T-cell (primary cell): ENCODE measurements at places on chromosomes 11 and 22. TPM values are rescaled to one million over a fixed set of nuclear protein-coding genes. Genes with fewer than 3 reads are reported as not detected.

DNA sequence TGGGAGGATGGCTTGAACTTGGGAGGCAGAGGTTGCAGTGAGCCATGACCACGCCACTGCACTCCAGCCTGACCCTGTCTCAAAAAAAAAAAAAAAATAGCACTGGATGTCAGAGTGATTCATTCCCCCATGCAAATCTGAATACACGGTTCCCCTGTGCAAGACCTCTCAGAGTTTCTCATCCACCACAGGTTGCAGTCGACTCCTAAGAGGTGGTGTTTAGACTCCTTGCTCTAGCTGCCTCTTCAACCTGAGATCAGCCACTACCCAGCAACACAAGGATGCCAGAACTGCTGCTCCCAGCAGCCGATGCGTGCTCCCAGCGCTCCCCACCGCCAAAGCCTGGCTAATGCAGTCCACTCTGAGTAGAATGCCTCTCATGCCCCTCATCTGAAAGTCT, 97.5 kb downstream of the PARVA start:
- H3K27ac ChIP-seq, result no peak overlapping the region
- no peaks in the 10 kb centered on the region for H3K4me1 ChIP-seq
- no peak for DNase-seq
- no peak overlapping the region for H3K4me3 ChIP-seq

The KMT2A gene
- 130 TPM for total RNA-seq

DNA sequence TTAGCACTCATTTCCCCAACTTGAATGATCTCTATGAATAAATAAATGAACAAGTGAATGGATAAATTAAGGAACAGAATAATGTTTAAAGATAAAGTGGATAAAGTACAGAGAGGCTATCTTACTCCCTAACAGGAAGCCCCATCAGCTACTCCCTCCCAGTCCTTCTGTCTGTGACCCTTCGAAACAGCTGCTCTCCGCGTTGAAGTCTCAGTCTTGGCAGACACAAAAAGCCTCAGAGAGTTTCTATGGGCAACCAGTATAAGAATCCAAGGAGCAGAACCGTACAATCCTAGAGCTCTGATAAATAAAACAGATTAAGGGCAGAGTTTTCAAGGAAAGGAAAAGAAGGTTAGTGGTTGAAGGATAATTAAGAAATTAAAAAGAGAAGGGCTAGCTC, 35.0 kb downstream of the GUCY1A2 start:
- H3K27me3 ChIP-seq, result no peaks in the 10 kb centered on the region
- H3K27ac ChIP-seq, result no peak overlapping the region
- no peaks in the 10 kb centered on the region for H3K4me1 ChIP-seq
- DNase-seq, result no peak
- H3K36me3 ChIP-seq, result no peaks in the 10 kb centered on the region

DNA sequence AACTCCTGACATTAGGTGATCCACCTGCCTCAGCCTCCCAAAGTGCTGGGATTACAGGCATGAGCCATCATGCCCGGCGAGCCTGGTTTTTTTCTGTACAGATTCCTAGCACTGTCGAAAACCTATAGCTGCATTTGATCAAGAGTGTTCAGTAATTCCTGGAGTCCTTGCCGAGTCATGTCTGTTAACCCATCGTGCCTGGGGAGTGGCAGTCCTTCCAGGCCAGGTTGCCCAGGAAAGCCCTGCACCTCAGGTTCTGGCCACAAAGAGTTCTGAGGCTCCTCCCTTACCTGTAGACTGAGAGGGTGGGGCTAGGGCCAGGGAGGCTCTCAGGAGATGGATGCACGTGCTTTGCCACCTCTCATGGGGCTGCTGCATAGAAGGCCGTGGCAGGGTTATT, 17.0 kb downstream of the YDJC start:
- no peaks in the 10 kb centered on the region for H3K27me3 ChIP-seq
- no peak overlapping the region for H3K27ac ChIP-seq
- no peaks in the 10 kb centered on the region for H3K36me3 ChIP-seq
- no peak overlapping the region for H3K4me3 ChIP-seq
- DNase-seq, result no peak

DNA sequence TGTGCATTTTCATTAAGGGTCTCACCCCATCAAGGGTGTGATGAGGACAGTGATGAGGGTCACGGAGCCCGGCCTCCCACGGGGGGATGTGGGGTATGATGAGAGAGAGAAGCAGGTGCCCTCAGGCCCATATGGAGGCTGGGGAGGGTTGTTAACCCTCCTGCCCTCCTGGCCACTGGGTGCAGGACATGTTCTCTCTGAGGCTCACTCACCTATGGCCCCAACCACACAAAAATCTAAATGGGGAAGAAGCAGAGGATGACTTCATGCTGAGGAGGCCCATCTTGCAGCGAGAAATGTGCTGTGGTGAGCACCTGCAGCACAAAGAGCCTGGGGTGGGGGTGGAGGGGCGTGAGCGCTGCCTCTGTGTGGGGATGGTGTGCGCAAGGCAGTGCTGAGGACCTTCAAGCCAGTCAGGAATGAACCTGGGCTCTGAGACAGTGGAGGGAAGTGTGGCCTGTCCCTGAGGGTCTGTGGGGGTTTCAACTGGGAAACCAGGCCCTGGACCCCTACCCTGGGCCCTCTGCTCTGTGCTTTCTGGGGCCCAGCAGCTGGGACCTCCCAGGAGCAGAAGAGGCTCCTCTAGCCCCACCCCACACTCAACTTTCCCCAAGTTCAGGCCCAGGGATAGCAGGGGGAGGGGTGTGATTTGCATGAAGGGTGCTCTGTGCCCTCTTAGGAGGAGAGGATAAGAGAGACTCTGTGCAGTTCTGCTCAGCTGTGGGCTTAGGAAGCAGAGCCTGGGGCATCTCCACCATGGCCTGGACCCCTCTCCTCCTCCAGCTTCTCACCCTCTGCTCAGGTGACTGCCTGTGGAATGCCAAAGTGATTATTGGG, 43.0 kb upstream of the TOP3B start:
- H3K36me3 ChIP-seq, result no peaks in the 10 kb centered on the region
- no peak overlapping the region for H3K27ac ChIP-seq
- no peaks in the 10 kb centered on the region for H3K4me1 ChIP-seq
- DNase-seq, result no peak
- H3K4me3 ChIP-seq, result no peak overlapping the region

DNA sequence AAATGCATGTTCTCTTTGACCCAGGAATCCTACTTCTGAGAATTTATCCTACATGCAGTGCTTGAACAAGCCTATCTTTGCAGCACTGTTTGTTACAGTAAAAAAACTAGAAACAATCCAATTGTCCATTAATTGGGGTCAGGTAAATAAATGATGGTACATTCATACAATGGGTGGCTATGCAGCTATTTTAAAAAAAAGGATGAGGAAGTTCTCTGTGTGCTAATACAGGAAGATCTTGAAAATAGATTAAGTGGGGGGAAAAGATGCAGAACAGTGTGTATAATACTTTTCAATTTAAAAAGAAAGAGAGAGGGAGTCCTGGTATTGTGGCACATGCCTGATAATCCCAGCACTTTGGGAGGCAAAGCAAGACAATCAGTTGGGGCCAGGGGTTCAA, 9.5 kb upstream of the CREB3L1 start:
- peaks cover 16% of the 10 kb centered on the region for H3K27me3 ChIP-seq
- no peaks in the 10 kb centered on the region for H3K36me3 ChIP-seq
- no peak overlapping the region for H3K4me3 ChIP-seq
- H3K27ac ChIP-seq, result no peak overlapping the region
- DNase-seq, result no peak

DNA sequence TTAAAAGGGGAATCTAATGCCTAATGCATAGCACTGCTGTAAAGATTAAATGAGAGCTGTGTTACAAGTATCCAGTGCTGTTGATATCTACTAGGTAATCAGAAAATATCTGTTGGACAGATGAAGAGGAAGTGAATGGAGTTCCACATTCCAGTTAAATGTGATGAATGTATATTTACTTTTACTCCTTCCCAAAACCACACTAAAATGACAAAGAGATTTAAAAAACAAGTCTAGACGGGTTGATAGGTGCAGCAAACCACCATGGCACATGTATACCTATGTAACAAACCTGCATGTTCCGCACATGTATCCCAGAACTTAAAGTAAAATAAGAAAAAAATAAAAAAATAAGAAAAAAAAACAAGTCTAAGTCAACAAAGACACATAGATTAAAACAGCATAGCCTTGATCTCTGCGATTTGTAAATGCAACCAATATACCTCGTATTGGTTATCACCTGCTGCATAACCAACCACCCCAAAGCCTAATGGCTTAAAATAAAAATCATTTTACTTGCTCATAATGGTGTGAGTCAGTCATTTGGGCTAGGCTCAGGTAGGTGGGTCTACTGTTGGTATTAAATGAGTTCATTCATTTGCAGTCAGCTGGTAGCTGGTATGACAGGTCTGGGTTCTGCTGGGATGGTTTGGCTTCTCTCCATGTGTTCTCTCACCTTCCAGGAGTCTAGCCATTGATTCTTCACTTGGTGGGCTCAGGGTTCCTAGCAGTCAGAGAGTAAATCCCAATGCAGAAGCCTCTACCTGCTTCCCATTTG, 39.7 kb upstream of the SLC6A5 start:
- no peak overlapping the region for H3K27ac ChIP-seq
- DNase-seq, result no peak
- H3K36me3 ChIP-seq, result no peaks in the 10 kb centered on the region
- no peak overlapping the region for H3K4me3 ChIP-seq

DNA sequence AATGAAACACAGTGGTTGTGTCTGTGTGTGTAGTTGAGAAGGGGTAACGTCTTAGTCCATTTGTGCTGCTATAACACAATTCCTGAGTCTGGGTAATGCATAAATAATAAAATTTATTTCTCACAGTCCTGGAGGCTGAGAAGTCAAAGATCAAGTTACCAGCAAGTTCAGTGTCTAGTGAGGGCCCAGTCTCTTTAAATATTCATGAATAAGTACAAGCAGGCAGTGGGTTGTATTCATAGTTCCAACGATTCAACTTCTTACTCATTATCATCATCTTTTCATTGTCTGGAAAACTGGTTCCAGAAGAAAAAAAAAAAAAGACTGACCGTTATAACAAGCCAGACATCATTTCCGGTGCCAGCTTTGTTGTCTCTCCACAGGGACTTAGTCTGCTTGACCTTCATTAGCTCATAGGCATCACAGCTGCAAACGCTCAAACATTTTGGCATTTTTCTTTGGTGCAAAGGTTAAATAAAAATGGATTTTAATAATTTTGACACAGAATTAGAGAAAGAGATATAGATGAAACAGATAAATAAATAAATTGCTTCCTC, 1297.5 kb downstream of the LRRC4C start:
- H3K36me3 ChIP-seq, result no peaks in the 10 kb centered on the region
- DNase-seq, result no peak
- no peak overlapping the region for H3K4me3 ChIP-seq

The POTEH gene
- total RNA-seq, result not detected

GRCh38 chr11:40230821-40231220, 1228.6 kb downstream of the LRRC4C start:
- DNase-seq, result no peak
- H3K4me3 ChIP-seq, result no peak overlapping the region
- no peak overlapping the region for H3K27ac ChIP-seq
- no peaks in the 10 kb centered on the region for H3K4me1 ChIP-seq
- no peaks in the 10 kb centered on the region for H3K36me3 ChIP-seq
- no peaks in the 10 kb centered on the region for H3K27me3 ChIP-seq

The PRG3 gene
- not detected for total RNA-seq

The PAFAH1B2 gene
- 44.1 TPM for total RNA-seq

The GGT1 gene
- total RNA-seq, result 19.8 TPM
